ENCODE measurements at places on chromosomes 4 and X.

- no peak for DNase-seq
Measured at GRCh38 chr4:2914256-2915126, 48.7 kb downstream of the NOP14 start.

GRCh38 chr4:44629280-44629866 is 22.1 kb downstream of the YIPF7 start:
- DNase-seq, result no peak

GRCh38 chr4:184596617-184597185 is 52.5 kb downstream of the CASP3 start:
- DNase-seq, result no peak

- no peak for DNase-seq
Measured at GRCh38 chr4:159434114-159434870, 331.4 kb downstream of the RAPGEF2 start.

DNA sequence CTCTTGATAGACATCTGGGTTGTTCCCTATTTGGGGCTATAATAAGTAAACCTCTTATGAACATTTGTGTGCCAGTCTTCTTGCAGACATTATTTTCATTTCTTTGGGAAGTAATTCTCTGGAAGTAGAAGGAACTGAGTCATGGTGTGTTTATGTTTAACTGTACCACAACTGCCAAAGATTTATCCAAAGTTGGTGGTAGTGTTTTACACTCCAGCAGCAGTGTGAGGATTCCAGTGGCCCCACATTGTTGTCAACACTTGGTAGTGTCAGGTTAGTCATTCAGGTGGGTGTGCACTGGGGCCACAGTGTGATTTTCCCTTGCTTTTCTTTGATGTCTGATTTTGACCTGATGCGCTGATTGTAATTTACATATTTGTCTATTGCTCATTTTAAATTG is 5.0 kb upstream of the UVSSA start:
- DNase-seq, result no peak

DNA sequence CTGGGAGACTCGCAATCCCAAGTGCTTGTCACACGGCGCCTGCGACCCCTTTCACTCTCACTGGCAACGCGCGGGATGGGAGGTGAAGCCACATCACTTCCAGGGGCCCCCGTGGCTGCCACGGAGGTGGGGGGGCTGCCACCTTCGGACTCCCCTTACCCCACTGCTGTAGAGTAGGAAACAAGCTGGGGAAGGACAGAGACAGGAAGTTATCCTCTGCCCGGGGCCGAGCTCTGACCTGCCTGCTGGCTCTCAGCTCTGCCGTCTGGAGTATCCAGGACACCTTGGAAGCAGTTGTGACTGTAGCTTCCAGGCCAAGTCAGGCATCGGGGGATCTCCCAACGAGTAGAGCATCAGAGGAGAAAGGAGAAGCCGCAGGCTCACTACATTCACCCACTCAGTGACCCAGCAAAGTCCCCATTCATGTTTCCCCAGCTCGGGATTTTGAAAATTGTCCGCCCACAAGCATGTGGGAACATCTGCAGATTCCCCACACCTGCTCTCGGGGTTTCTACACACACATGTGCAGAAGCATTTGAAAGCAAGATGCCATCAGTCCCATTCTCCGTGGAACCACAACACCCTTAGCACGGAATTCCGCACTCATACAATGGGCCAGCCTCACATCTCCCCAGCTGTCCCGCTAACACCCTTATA is 10.8 kb downstream of the PDZD4 start:
- DNase-seq, result no peak

- no peak for DNase-seq
Measured at GRCh38 chr4:94306713-94307112, 35.9 kb downstream of the HPGDS start.
